Daoy (cell line): ENCODE measurements at places on chromosomes 13 and 19.

- no peak for DNase-seq
Observed at GRCh38 chr13:44853641-44854040, 135.6 kb downstream of the NUFIP1 start.

GRCh38 chr13:21696865-21697448 is 26.1 kb downstream of the FGF9 start:
- no peak for DNase-seq

DNA sequence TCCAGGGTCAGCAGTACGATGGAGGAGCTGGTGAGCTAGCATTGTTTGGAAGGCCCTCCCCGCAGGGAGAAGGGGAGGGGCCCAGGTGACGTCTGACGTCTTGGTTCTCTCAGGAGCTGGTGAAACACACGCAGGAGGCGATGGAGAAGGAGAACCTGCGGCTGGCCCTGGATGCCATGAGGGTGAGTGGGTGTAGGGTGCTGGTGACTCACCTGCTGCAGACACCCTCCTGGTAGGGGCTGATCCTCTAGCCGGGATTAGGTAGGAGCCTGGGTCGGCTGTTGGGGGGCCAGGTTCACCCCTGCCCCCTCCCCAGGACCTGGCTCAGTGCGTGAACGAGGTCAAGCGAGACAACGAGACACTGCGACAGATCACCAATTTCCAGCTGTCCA is 55.8 kb downstream of the VAV1 start:
- DNase-seq: peak; percentile 91

GRCh38 chr13:26621731-26622401 is 64.4 kb downstream of the WASF3 start:
- no peak for DNase-seq

GRCh38 chr13:93925990-93926389 is 553.5 kb downstream of the DCT start:
- no peak for DNase-seq

DNA sequence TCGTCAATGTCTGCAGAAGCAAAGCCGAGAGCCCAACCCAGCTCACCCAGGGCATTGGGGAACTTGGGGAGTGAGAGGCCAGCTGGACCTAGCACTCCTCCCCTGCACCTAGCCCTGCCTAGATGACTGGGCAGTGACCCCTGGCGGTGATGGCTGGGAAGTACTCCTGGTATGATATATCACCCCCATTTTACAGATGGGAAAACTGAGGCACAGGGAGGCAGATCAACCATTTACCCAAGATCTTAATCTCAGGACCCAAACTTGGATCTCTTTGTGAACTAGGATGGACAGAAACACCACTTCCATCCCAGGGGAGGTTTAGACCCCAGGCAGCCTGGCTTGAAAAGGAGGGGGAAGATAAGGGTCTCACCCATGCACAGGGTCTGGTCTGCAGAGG is 43.5 kb downstream of the CCL25 start:
- no peak for DNase-seq

GRCh38 chr19:38812841-38813320 is at the start of gene LGALS4:
TSS of gene LGALS4 (minus strand) at chr19:38812945. CDS start at chr19:38812886, 59 bp downstream.
- DNase-seq: no peak

DNA sequence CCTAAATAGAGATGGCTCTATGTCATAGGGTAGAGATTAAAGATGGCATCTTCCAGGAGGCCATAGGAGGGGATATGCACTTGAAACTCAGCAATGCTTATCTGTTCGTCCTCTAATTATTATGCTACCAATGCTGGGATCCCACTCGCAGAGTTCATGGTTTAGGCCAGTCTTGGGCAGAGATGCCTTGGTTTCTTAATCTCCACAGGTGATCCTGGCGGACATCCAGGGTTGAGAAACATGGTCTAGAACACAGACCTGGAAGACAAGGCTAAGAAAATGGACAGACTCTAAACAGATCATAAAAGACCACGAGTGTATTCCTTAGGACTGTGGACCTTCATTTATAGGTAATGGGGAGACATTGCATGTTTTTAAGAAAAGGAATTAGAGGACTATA is 70.0 kb upstream of the IRS2 start:
- DNase-seq: no peak

- no peak for DNase-seq
Observed at GRCh38 chr13:28316836-28317235, 178.1 kb downstream of the FLT1 start.
